ENCODE measurements at places on chromosomes 12 and 14. TPM values are rescaled to one million over a fixed set of nuclear protein-coding genes. Genes with fewer than 3 reads are reported as not detected.

GRCh38 chr14:68816943-68817430, 24.1 kb upstream of the ZFP36L1 start:
- no peaks in the 10 kb centered on the region for H3K36me3 ChIP-seq
- no peak for DNase-seq
- peak overlapping the region; percentile 94 for H3K27ac ChIP-seq

DNA sequence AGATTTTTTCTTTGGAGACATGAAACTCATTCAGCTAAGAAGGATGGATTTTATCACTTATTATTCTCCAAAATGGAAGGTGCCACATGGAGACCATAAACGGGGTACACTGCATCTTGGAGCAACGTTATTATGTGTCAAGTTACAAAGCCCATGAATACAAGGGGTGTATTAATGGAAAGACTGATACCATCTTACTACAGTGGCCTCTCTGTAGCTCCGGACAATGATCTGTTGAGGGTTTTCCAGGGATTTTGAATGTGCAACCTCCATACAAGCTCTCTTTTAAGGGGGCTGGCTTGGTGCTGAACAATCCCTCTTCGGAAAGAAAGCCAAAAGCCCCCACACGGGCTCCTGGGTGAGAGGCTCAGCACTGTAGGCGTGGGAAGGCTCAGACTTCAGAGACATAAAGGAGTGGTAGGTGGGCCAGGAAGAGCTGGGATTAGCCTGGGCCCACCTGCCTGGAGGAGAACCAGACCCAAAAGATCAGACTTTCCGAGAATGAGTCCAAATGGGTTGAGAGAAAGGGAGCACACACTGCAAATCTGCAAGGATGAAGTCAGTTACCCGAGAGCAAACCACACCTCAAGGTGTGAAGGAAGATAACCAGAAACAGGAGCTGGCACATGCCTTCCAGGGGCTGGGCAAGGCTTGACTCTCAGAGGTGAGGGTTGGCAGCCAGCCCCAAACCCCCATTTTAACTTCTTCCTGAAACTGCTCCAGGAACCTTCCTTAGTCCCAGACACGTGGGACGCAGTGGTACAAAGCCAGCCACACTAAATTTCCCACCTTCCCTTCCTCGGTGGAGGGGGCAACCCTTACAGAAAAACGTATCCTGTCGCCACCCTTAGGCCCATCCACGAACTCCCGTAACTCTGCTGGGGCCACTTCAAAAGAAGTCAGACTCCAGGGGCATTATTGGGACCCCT, 1.5 kb downstream of the VPS37B start:
- no peaks in the 10 kb centered on the region for H3K36me3 ChIP-seq
- peak overlapping the region; percentile 82 for H3K4me3 ChIP-seq
- no peak for DNase-seq
- no peaks in the 10 kb centered on the region for H3K27me3 ChIP-seq
- peaks cover 52% of the 10 kb centered on the region for H3K4me1 ChIP-seq

DNA sequence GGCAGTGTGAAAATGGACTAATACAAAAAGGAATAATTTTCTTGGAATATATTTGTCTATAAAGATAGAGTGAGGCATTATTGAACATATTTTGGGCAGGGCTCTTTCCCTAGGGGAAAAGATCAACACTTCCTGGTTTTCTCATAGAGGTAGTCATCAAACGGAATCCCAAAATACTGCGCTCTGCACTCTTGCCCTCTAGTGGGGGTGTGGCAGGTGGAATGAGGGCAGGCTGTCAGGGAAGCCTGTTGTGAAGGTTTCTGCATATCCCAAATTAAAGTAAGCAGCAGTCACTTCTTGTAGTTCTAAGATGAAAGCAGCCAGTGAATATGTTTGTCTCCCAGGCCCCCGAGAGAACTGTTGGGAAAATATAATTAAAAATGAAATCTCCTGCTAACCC, 666.8 kb upstream of the TMEM132C start:
- DNase-seq: no peak
- H3K27me3 ChIP-seq: no peaks in the 10 kb centered on the region
- no peak overlapping the region for H3K27ac ChIP-seq
- no peak overlapping the region for H3K4me3 ChIP-seq

- peaks cover 5% of the 10 kb centered on the region for H3K4me1 ChIP-seq
- no peaks in the 10 kb centered on the region for H3K27me3 ChIP-seq
- peak overlapping the region; percentile 46 for H3K27ac ChIP-seq
These were observed 62.3 kb downstream of the SPRING1 start for GRCh38 chr12:116675339-116676107.

DNA sequence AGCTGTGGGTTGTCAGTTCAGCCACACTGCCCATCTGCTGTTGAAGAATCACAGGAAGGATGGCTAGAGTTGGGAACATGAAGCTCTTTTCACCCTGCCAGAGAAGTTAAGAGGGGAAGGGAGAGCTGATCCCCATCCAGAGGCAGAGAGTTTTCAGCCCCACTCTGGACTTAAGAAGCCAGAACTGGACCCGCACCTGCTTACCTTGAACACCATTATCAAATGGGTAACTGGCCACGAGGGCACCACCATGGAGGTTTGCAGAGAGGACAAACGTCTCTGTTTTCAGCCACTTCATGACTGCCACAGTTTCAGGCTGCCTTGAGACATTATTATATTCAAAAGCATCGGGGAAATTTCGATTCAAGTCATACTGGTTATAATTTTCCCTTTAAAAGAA, 62.0 kb downstream of the MDM2 start:
- H3K36me3 ChIP-seq: no peaks in the 10 kb centered on the region
- DNase-seq: no peak
- no peak overlapping the region for H3K27ac ChIP-seq

GRCh38 chr12:112226768-112227167, 101.4 kb downstream of the TRAFD1 start:
- peaks cover 5% of the 10 kb centered on the region for H3K36me3 ChIP-seq
- no peaks in the 10 kb centered on the region for H3K4me1 ChIP-seq
- DNase-seq: no peak
- H3K27me3 ChIP-seq: no peaks in the 10 kb centered on the region
- no peak overlapping the region for H3K4me3 ChIP-seq

GRCh38 chr12:52127683-52128450, 48.4 kb downstream of the SMIM41 start:
- H3K27ac ChIP-seq: peak overlapping the region; percentile 77
- H3K36me3 ChIP-seq: no peaks in the 10 kb centered on the region
- H3K4me3 ChIP-seq: no peak overlapping the region
- peaks cover 32% of the 10 kb centered on the region for H3K4me1 ChIP-seq
- no peak for DNase-seq

DNA sequence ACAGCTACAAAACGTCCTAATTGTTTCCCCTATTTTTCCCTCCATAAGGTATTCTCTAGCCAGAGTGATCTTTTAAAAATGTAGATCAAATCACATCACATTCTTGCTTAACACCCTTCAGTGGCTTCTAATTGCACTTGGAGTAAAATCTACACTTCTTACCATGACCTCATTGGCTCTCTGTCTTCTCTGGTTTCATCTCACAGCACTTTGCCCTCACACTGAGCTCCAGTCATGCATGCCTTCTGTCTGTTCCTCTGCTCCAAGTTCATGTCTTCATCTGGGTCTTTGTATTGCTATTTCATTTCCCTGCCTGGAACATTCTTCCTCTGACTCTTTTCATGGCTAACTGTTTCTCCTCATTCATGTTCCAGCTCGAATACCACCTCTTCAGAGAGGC, 220.4 kb upstream of the GARIN6 start:
- H3K27ac ChIP-seq: no peak overlapping the region
- no peaks in the 10 kb centered on the region for H3K27me3 ChIP-seq
- no peak overlapping the region for H3K4me3 ChIP-seq
- no peak for DNase-seq

DNA sequence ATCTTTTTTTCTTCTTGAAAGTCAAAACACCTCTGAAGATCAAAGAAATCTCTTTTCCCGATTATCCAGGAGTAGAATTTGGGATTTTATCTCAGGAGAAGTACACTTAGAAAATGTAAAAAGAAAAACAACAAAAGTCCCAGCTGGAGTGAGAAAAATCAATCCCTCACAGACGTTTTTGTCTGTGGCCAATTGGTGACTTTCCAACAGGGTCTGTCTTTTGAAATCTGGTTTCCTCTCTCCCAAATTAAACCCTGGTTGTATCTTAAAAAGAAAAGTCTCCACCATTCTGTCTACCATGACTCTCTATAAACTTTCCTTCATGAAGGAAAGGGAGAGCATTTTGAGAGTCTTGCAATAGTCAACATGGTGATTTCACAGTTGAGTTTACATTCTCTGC, 88.1 kb downstream of the DACT1 start:
- no peak for DNase-seq
- no peak overlapping the region for H3K27ac ChIP-seq
- no peaks in the 10 kb centered on the region for H3K27me3 ChIP-seq
- no peak overlapping the region for H3K4me3 ChIP-seq
- H3K36me3 ChIP-seq: no peaks in the 10 kb centered on the region

GRCh38 chr14:36510078-36510799, 9.8 kb downstream of the NKX2-1 start:
- H3K4me3 ChIP-seq: no peak overlapping the region
- no peaks in the 10 kb centered on the region for H3K36me3 ChIP-seq
- H3K4me1 ChIP-seq: peaks cover 4% of the 10 kb centered on the region
- DNase-seq: no peak

- H3K4me3 ChIP-seq: peak overlapping the region; percentile 80
- no peaks in the 10 kb centered on the region for H3K36me3 ChIP-seq
- H3K27me3 ChIP-seq: no peaks in the 10 kb centered on the region
- peaks cover 18% of the 10 kb centered on the region for H3K4me1 ChIP-seq
These were observed 1.4 kb downstream of the SNRPF start for GRCh38 chr12:95859947-95860850.

- no peak for DNase-seq
- H3K4me3 ChIP-seq: no peak overlapping the region
- peaks cover 17% of the 10 kb centered on the region for H3K4me1 ChIP-seq
These were observed 63.2 kb downstream of the TESC start for GRCh38 chr12:117036046-117036445.

The ETFBKMT gene
- total RNA-seq: 6.9 TPM

Data from gastrocnemius medialis (tissue), 4 donors.